ENCODE measurements at places on chromosomes 5 and 9.
A peak's percentile ranks its signal among the peaks of the same experiment; 100 is the strongest.

DNA sequence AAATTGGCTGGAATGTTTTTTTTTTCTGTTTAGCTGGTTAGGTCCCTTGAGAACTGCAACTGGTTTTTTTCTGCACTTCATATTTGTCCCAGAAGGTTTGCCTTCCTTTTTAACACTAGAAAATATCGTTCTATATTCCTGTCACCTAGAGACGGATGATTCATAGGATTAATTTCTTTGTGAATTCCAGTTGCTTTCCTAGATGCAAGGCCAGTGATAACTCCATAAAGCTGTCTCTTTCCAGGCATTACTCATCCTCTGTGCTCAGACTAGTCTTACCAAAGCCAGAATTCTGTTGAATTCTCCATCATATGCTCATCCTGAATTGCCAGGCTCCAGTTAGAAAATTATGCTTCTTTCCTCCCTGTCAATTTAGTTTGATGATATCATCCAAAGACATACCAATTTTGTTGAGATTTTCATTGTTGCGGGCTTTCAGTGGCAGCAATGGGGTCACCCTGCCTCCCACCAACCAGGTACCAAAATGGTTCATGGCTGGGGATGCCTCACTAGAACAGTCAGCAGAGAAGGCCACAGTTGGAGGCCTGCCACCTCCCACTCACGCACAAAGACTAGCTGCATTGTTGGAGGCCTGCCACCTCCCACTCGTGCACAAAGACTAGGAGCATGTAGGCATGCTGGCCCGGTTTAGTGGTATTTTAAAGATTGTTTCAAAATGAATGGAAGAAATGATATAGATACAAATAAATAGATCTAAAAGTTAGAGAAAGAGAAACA, 8.5 kb downstream of the BAAT start:
- DNase-seq = no peak

DNA sequence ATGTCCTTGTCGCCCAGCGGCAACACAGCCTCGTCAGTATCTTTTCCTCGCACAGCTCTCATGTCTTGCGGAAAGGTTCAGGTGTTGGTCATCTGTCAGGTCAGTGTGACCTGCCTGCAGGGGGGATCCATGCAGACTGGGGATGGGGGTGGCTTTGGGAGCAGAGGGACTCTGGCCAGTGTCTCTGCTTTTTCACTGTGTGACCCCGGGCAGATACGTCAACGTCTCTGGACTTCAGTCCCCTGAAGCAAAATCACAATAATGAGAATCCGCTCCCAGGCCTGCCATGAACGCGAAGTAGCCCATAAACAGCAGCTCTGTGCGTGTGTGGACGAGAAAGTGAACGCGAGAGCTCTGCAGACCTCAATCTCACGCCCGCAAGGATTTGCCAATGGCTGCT, 75.7 kb upstream of the FCN1 start:
- no peak for DNase-seq

GRCh38 chr5:59831326-59832010, 62.1 kb downstream of the PDE4D start:
- no peak for DNase-seq

DNA sequence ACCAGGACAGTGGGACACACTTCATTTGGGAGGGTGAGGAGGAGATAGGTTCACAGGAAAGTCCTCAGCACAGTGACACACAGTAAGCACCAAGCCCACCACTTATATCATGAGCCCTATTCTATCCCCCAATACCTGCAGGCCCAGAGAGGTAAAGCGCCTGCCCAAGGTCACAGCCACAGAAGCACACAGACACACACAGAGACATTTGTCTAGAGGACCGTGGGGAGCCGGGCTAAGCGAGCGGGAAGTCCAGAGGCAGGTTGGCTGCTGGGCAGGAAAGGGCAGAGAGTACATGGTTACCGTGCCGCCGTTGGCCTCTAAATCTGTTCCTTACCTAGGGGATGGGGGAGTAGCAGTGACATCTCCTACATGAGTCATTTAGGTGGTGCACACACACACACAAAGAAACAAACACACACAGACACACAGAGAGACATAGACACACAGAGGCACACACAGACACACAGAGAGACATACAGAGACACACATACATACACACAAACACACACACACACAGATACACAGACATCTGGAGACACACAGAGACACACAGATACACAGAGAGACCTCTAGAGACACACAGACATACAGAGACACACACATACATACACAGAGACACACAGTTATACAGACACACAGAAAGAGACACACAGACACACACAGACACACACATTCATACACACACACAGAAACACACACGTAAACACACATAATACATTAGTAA, 15.9 kb upstream of the DUSP1 start:
- DNase-seq = no peak

GRCh38 chr9:128703616-128704355, 1.5 kb downstream of the PKN3 start:
- DNase-seq = no peak

DNA sequence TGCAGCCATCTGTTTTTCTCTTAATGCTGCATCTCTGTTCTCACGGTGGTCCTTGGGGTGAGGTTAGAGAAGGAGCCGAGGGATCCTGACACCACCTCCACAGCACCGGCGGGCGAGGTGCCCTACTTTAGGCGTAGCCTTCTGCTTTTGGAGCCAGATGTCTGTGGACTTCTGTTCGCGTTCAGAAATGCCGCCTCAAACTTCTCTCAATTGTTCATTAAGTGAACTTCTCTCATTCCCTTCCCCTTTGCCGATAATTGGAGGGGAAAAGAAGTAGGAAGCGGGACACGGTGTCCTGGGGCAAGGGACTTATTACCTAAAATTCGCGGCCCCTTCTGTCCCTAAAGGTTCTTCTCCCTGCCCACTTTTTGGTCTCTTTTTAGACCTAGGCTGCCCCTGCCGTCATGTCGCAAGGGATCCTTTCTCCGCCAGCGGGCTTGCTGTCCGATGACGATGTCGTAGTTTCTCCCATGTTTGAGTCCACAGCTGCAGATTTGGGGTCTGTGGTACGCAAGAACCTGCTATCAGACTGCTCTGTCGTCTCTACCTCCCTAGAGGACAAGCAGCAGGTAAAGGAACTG, 455 bp downstream of the KIF20A start:
- peak; percentile 26 for DNase-seq

GRCh38 chr9:134556531-134557068, 85.0 kb upstream of the COL5A1 start:
- no peak for DNase-seq

- no peak for DNase-seq
Measured at GRCh38 chr5:32612134-32612888, 27.0 kb downstream of the SUB1 start.

DNA sequence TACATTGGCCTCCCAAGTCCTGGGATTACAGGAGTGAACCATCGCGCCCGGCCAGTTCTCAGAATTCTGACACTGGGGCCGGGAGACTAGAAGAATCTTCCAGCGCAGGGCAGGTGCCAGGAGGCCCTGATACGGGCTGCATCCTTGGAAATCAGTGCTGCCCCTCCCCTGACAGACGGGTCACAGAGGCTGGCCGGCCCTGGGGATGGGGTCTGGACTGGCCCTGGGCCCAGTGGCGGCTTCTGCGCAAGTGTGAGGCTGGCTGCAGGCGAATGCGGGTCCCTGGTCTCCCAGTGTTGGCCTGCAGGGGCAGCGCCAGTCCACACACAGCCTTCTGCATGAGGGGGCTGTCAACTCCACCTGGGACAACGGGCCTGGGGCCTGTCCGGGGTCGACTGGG, 831 bp upstream of the TBC1D9B start:
- no peak for DNase-seq

- no peak for DNase-seq
Measured at GRCh38 chr9:114826431-114826830, 20.6 kb upstream of the TNFSF15 start.

DNA sequence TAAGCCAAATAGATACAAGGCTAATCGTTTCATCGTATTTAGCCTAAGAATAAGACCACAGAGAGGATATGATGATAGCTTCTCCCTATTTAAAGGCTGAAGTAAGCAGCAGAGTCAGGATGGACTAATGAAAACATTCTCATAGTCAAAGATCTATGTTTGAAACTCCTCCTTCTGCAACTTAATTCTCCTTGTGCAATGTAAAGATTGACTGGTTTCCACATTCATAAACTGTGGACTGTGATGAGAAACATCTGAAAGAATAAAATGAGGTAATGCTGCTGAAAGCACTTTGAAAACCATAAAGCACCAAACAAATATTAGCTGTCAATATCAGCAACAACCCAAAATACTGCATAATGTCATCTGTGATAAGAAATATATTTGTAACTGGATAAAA, 361.9 kb downstream of the CSNK1G3 start:
- no peak for DNase-seq

DNA sequence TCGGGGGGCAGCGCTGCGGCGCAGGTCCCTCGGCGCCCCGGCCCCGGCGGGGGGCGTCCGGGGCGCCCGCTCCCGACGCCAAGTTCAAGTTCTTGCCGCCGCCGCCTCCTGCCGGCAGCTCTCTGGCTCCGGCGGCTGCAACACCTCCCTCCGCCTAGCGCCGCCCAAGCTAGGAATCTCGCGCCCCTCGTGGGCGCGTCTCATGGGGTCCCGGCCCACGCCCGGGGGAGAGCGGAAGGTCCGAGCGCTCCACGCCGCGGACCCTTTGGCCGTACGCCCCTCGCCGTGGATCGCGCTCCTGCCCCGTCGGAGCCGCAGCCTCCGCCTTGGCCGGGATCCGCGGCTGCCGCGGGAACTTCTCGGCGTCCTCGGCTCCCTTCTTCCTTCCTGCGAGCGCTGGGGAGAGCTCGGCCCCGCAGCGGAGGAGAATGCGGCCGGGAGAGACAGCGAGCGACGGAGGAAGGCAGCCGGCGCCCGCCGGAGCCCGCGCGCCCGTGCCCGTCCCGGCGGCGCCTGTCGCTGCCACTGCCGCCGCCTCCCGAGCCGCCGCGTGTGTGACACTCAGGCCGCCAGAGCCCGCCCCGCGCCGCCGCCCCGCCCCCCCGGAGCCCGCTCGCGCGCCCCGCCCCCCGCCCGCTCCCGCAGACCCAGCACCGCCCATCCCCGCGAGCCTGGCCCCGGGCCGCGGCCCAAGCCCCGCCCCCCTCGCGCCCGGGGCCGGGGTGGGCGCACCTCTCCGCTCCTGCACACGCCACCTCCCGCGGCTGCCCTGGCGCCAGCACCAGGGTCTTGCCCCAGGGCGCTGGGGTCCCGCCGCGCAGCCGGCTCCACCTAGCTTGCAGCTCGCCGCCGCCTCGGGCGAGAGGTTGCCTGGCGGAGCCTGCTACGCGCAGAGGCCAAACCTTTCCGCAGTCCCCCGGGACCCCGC, at the start of gene SHB:
Gene SHB (minus strand): TSS at position 527 of the 928 bp plus-strand sequence. CDS start 582 bp downstream, outside the sequence.
- DNase-seq = peak; percentile 84

DNA sequence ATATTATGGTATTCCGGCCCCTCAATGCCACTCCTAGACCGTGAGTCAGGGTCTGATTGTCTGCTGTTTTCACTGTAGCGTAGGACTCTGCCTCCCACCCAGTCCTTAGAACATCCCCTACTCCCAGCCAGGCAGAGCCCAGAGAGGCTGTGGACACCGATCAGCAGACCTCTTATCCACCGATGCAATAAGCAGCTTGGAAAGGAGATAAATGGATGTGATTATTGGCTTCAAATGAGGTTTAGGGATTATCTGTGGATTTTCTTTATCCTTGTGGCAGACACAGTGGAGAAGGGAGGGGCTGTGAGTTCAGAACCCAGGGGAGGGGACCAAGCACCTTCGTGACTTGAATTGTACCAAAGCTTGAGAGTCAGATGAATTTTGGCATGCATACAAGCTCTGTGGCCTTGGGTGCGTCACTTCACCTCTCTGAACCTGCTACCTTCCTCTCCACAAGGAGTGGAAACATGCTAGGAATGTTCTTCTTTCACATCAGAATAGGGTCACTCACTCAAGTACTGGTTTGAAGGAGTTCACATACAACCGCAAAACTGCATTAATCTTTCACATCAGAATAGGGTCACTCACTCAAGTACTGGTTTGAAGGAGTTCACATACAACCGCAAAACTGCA, 83.1 kb upstream of the CPLX2 start:
- DNase-seq = no peak

GRCh38 chr9:12658531-12659209, 34.5 kb upstream of the TYRP1 start:
- DNase-seq = no peak

DNA sequence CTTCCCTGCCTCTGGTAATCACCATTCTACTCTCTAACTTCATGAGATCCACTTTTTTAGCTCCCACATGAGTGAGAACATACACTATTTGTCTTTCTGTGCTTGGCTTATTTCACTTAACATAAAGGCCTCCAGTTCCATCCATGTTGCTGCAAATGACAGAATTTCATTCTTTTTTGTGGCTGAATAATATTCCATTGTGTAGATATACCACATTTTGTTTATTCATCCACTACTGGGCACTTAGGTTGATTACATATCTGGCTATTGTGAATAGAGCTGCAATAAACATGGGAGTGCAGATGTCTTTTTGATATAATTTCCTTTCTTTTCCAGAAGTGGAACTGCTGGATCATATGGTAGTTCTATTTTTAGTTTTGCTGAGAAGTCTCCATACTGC, 28.7 kb downstream of the SHOC1 start:
- DNase-seq = no peak

DNA sequence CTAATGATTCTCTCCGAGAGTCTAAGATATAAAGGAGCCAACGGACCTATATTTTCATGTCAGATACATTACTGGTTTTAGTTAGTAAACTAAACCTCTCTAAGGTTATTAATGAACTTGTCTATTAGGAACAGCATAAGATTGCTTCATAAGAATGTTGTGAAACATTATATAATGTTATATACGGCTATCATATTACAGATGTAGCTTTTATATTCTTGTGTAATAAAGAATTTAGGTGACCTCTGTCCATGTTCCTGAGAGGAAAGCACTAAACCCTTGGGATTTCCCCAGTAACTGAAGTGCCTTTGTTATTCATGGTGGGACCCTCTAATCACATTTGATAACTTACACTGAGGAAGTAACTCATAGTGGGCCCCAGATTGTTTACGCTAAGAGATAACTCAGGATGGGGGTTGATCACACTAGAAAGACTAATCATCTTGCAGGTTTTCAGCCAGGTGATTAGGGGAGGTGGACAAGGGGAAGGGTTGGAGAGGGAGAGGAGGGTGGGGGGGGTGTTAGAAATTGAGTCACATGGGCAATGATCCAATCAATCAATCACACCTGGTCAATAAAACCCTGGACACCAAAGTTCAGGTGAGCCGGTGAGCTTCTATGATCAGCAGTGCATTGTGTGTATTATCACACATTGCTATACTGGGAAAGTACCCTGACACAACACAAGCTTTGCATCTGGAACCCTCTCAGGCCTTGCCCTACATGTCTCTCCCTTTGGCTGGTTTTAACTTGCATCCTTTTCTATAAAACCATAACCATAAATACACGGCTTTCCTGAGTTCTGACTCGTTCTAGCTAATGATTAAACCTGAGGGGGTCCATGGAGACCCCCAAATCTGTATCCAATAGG, 25.8 kb downstream of the ECPAS start:
- DNase-seq = no peak

DNA sequence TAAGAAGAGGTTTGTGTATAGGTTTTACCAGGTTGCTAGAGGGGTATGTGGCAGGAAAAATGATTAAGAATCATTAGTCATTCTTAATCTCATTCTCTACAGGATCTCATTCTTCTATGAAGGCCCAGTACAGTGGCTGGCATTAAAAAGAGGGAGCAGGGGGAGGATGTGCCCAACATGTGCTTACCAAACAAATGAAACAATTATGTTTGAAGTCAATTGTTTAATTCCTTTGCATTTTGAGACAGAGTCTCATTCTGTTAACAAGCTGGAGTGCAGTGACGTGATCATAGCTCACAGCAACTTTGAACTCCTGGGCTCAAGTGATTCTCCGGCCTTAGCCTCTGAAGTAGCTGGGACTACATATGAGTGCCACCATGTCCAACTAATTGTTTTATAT, 23.0 kb downstream of the FNIP1 start:
- DNase-seq = no peak

All from RPMI8226 (cell line).